Left renal pelvis (tissue), 4 donors: ENCODE measurements at places on chromosomes 2 and 18. TPM values are rescaled to one million over a fixed set of nuclear protein-coding genes. Genes with fewer than 3 reads are reported as not detected.

Gene STEAP3
- 1.6 TPM for polyA plus RNA-seq

Gene TAF1B
- 30.0 TPM for polyA plus RNA-seq

- peak; percentile 17 for DNase-seq
These were observed 1888.3 kb upstream of the CELF4 start for GRCh38 chr18:39453882-39454281.

DNA sequence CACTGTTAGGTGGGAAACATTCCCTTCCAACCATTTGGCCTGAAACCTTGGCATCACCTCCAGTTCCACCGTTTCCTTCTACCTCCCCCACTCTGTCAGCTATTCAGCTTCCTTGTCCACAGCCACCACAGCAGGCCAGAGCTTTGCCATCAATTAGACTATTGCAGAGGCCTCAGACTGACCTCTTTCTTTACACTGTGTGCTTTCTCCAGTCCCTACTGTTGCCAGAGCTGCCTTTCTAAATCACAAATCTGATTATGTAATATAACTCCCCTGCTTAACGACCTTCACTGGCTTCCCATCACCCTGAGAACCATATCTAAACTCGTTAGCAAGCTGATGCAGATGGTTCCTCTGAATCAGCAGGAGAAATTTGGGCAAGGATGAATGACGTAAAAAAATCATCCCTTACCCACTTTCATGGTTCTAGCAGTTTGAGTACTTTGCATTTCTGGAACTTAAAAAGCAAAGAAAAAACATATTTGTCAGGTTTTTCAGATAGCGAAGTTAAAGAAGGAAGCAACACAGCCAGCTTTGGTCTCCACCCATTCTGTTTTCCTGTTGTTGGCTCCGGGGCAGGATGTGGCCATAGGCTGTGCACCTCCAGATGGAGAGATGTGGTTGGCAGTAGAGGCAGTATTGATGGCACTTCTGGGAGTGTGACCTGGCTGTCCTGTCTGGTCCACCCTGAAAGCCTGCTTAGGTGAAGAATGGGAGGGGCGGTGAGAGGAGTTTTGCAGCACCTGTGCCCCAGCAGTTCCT is 422.1 kb downstream of the PARD3B start:
- DNase-seq = no peak

- no peak for DNase-seq
These were observed 49.9 kb upstream of the PARD3B start for GRCh38 chr2:204495381-204495780.

Gene NDC80
- 24.9 TPM for polyA plus RNA-seq

- no peak for DNase-seq
These were observed 173.7 kb downstream of the FBXO15 start for GRCh38 chr18:73973972-73974371.
